ENCODE measurements at places on chromosomes 3 and 15.

DNA sequence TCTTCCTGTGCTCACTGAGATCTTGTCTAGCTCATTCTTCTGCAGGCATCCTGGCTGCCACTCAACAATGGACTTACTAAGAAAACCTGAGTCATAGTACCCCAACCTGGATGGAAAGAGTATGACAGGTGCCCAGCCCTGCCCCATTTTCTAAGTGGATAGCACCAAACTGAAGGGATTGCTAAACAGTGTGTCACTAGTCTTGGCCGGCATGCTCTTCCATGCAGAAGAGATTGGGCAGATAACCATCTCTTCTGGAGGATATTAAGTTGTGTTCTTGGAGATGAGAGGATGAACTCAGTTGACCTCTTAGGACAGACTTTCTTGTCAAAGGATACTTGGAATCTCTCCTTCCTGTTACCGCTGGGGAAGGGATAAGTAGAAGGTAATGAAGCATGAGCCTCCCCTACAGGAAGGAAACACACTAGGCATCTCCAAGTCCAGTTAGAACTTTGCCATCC lies 797.5 kb downstream of the AGBL1 start:
- no peak for DNase-seq

DNA sequence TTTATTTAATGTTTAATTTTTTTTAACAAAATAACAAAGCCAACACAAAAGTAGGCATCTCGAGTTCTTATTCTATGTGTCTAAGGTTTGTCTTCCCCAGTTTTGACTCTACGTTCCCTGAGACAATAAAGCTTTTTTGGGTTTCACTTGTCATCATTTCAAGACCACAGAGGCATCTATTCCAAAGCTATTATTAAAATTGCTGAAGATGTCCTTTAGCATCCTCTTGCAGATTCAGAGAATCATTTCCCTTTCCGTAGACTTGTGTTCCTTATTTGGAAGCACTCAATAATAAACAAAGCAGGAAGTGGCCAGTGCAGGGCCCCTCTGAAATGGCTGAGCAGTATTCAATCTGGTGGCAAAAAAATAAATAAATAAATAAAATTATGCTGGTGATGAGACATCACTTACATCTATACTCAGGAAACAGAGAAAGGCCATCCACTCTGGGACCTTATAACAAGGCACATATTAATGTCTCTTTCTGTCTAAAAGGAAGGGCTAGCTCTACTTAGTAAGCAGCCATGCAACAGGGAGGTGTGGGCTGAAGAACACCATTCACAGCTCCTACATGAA lies 362.3 kb downstream of the WDR72 start:
- DNase-seq: no peak

GRCh38 chr3:121951291-121951919 lies 57.2 kb downstream of the SLC15A2 start:
- no peak for DNase-seq

GRCh38 chr15:74442604-74443003 lies 8.8 kb upstream of the SEMA7A start:
- no peak for DNase-seq

DNA sequence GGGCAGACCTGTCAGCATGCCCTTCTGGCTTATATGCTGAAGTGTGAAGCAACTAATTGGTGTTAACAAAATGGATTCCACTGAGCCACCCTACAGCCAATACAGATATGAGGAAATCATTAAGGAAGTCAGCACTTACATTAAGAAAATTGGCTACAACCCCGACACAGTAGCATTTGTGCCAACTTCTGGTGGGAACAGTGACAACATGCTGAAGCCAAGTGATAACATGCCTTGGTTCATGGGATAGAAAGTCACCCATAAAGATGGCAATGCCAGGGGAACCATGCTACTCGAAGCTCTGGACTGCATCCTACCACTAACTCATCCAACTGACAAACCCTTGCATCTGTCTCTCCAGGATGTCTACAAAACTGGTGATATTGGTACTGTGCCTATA lies 9.4 kb downstream of the PIK3CB start:
- no peak for DNase-seq

DNA sequence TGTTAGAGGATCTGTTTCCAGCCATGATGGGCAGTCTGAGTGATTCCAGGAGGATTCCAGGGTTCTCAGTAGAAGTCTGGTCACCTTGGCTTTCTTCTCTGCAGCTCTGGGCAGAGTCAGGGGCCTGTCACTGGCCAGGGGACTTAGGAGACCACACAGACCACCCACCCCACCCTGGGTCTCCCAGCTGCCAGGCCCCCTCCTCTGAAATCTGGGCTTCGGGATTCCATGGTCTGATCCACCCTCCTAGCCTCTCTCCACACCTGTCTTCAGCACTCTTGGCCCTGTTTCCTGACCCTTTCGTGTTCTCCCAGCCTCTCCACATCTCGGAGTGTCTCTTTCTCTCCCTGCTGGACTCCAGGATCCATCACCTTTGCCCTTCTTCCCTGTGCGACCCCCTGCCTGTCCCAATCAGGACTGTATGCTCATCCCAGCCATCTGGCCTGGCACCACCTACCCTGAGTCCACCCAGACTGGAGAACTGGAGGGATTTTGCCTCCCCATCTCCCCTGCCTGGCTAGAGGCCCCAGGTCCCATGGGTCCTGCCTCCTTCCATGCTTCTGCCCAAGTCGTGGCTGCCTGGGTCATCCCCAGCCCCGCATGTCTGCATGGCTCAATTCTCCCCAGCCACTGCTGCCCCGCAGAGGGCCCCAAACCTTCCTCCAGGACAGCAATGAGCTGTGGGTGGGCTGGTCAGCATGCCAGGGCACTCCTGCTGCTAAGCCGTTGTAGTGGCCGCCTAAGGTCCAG lies 34.3 kb downstream of the GOLGA6L10 start:
- no peak for DNase-seq

GRCh38 chr15:48641416-48641815 lies 4.1 kb downstream of the FBN1 start:
- DNase-seq: peak; percentile 12

DNA sequence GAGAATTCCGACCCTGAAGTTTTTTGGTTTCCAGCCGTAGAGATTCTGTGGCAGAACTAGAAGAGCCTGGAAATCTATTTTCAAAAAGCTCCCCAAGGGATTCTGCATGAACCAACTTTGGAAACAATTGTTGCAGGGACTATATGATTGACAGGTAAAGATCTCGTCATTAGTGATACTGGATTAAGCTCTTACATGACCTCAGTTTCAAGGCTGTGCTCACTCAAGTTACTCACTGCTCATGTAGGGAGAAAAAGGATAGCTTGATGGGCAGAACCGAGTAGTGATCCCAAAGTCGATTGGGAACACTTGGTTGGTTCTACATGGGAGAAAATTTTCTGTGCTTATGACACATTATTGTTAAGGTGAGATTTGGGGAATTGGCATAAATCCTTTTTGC lies 142.3 kb upstream of the RASGRP1 start:
- no peak for DNase-seq

GRCh38 chr3:157388976-157389375 lies 47.7 kb upstream of the PTX3 start:
- DNase-seq: no peak

DNA sequence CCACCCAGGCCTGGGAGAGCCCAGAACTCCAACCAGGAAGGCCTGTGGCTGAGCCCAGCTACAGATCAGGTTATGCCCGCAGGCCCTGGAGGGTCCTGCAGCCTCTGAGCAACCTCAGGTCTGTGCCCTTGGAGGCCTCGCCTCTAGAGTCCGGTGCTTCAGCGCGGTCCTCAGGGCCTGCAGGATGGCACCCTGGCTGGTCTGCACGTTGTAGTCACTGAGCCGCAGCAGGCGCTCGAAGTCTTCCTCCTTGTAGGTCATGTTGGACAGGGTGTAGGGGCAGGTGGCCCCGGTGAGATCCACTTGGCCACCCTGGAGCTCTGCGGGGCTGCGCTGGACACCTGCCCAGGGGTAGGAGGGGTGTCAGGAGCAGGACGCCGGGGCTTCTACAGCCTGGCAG lies 25.8 kb downstream of the PLA2G4D start:
- DNase-seq: no peak

- DNase-seq: no peak
These were observed 1.6 kb downstream of the RPP25 start for GRCh38 chr15:74955017-74955416.

DNA sequence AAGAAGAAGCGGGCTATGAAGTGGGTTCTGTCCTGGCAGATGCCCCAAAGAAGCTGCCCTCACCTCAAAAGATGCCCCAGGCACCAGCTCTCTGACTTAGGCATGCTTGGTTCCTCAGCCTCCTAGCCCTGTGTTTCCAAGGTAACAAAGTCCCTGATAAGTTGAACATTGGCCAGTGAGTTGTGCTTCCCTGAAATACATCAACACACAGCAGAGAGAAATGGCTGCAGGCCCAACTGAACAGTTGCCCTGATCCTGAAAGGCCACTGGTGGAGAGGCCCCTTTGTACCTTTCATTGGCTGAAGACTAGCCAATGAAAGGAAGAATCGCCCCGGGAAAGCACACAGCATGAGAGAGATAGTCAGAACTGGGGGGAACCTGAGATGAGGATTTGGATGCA lies 169.9 kb upstream of the CTNNB1 start:
- peak; percentile 55 for DNase-seq

GRCh38 chr15:84992157-84992944 lies 10.7 kb downstream of the PDE8A start:
- no peak for DNase-seq
